ENCODE measurements at places on chromosomes 3 and 15.

DNA sequence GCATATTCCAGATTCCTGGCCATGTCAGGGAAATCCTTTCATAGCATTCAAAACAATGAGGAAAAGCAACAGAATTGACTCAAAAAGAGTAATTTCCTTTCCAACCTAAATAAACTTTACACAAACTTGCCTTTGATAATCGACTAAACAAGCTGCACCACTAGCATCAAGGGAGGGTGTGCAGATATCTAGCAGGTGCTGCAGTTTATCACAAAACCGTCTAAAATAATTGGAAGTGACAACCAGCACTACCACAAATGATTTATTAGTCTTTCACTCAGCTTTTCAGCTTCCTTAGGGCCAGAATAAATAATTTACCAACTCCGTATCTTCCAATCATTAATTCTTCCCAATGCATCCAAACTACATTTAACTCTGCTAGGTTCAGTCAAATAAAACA lies 71.7 kb downstream of the TBC1D5 start:
- no peak for DNase-seq

- no peak for DNase-seq
Measured at GRCh38 chr3:117735481-117736101, 1026.0 kb downstream of the TUSC7 start.

GRCh38 chr3:56839784-56840715 lies 38.3 kb upstream of the ARHGEF3 start:
- no peak for DNase-seq

DNA sequence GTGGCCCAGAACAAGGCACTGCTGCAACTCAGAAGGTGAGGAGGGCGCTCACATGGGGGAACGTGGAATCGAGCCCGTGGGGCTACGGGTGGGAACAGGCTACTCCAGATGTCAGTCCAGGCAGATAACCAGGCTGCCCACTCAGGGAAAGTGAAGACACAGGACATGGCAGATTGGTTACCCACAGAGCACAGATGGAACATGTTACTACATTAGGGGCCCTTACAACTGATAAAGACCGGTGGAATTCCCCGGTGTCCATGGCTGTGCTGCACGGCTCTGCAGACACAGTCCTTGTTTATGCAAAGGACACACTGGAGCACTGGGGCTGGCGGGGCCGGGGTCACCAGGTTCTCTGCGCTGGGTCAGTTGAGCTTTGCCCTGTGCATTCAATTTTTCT lies 36.9 kb downstream of the PCSK6 start:
- DNase-seq: no peak

DNA sequence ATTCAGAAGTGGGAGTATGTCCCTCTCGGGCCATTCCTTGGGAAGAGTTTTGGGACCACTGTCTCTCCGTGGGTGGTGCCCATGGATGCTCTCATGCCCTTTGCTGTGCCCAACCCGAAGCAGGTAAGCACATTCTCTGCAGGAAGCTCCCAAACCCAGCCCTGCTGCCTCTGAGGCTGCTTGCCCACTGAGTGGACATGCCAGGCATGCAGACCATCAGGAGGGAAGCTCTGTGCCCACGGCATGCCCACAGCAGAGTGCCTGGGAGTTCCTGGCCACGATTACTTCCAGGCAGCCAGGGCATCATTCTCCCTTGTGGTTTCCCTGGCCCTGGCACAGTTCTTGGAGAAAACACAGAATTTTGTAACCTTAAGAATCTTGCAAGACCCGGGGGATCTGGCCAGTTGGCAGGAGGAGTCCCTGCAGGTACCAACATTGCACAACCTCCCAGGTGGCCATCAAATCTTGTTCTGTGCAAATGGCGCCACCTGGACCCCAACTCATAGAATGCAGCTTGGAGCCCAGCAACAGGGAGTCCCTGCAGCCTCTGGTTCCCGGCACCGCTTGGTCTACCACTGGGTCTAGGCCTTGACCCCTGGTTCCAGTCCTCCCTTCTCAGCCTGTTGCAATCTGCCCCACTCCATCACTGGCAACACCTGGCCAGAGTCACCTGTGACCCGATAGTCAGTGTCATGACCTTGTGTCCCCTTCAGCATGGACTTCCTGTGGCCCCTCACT lies 20.4 kb downstream of the FAH start:
- DNase-seq: peak; percentile 87

- DNase-seq: no peak
Measured at GRCh38 chr15:41891946-41892345, 1.9 kb downstream of the SPTBN5 start.

All from GM23338 (cell line).